ENCODE measurements at places on chromosomes 7 and 10. TPM values are rescaled to one million over a fixed set of nuclear protein-coding genes. Genes with fewer than 3 reads are reported as not detected.

PDE6C gene
- not detected for total RNA-seq

DNA sequence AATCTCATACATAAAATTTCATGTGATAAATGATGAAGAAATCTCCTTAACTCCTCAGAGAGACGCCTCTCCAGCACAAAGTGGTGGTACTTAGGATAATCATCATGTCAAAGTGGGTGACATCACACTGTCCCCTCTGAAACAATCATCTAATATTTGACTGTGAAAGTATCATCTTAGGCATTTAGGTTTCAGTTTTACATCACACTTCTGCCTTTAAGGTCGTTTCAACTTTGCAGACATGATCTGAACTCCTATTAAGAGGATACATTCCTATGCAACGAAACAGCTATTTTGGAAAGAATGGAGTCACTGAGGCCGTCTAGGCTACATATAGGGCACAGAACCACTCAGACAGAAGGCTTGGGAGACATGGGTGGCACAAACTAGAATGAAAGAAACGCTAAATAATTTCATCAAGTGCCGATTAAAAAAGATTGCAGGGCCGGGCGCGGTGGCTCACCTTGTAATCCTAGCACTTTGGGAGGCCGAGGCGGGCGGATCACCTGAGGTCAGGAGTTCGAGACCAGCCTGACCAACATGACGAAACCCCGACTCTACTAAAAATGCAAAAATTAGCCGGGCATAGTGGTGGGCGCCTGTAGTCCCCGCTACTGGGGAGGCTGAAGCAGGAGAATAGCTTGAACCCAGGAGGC lies 2.0 kb downstream of the VOPP1 start:
- peak; percentile 39 for DNase-seq

- DNase-seq, result peak; percentile 59
Measured at GRCh38 chr10:77494327-77494726, 143.3 kb downstream of the KCNMA1 start.

- DNase-seq, result no peak
Measured at GRCh38 chr7:38187794-38188440, 9.9 kb downstream of the STARD3NL start.

MEOX2 gene
- total RNA-seq, result 1.2 TPM

GRCh38 chr10:75295868-75296441 lies 60.2 kb upstream of the COMTD1 start:
- DNase-seq, result peak; percentile 50
